ENCODE measurements at places on chromosomes 1 and 21.
A peak's percentile ranks its signal among the peaks of the same experiment; 100 is the strongest.

DNA sequence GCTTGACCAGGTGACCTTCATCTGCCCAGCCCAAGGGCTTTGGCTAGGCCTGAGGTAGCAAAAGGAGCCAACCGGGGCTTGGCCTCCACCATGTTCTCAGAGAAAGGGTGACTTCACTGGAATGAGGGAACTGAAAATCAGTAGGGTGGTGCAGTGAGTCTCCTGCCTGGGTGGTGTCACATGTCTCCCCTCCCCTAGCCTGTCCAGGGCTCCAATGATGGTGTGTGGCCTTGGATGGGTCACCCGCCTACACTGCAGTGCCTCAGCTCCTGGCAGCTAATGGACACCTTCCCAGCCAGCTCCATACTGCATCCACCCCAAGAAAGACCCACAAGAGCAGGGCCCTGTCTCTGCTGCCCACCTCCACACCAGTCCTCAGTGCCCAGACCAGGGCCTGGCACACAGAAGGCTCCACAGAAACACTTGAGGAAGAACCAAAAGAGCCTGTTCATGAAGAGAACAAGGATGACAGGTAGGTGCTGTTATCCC, 678.7 kb downstream of the MATN1 start:
- no peak for DNase-seq

DNA sequence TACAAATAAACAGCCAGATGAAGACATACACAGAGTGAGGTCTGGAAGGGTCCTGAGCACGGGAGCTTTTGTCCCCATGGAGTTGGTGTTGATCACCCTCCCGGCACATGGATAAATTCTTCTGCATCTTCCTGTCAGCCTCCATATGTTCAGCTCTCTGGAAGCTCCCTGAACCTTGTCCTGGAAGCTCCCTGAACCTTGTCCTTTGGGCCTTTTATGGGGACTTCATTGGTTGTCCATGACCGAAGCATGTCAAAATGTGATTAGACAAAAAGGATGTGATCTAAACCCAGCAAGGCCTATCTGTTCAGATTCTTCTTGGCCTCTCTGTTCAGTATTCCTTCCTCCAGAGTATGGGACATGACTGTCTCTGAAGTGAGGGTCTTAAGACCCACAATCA, 25.4 kb upstream of the RNF11 start:
- no peak for DNase-seq

DNA sequence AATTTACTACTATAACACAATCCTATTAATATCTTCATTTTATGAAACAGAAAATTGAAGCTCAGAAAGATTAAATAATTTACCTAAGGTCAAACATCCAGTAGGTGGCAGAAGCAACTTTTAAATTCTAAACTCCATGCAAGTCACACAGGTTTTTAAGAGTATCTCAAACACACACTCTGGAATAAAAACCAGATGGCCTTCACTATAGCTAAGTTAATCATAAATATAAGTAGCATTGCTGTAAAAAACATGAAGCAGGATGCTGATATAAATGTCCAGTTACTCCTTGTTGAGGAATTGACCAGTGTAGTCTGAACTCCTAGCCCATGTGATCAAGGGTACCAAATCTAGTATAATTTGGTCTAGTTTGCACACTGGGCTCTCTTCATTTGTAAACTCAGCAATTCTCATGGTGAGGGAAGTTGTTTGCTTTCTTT, 9.4 kb upstream of the FMO3 start:
- DNase-seq: no peak

GRCh38 chr1:87089823-87090222, 175.4 kb downstream of the HS2ST1 start:
- DNase-seq: no peak

DNA sequence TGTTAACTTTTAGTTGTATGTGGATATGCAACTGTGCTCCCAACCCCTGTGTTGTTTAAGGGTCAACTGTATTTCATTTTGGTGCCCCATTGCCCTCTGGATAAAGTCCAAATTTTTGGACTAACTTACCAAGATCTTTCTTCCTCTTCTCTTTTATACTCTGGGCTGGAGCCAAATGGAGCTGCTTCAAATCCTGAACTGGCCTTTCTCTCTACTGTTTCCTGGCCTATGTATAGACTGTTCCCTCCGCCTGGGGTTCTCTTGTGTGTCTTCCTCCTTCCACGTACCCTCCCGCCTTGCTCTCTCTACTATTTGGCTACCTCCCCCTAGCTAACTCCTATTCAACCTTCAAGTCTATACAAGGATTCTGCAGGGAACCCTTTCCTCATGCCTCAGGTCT, 8.4 kb upstream of the CDC14A start:
- DNase-seq: no peak

GRCh38 chr21:36765229-36765628, 66.3 kb downstream of the SIM2 start:
- DNase-seq: no peak

- DNase-seq: no peak
These were observed 1.2 kb upstream of the ITGB2 start for GRCh38 chr21:44921928-44922327.

DNA sequence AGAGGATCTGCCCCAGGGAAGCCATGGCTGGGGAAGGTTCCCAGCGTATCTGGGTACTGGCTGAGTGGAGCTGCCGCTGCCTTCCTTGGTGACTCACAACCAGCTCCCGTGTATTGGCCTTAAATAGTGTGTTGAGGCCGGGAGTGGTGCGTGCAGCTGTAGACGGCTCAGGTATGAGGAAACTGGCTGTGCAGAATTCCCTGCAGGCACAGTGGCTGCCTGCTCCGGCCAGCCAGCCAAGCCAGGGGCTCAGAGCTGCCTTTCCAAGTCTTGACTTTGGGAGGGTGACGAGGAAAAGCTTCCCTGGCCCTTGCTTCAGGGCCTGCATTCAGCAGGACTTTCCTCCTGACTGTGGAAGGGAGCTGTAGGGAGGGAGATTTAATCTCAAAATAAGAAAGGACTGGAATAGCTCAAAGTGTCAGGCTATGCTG, at the start of gene VTCN1:
TSS of gene VTCN1 (minus strand) at position 97 of the 431 bp plus-strand sequence. CDS start at position 25, 72 bp downstream.
- peak; percentile 15 for DNase-seq

- no peak for DNase-seq
These were observed 9.0 kb downstream of the NSL1 start for GRCh38 chr1:212782422-212783154.

DNA sequence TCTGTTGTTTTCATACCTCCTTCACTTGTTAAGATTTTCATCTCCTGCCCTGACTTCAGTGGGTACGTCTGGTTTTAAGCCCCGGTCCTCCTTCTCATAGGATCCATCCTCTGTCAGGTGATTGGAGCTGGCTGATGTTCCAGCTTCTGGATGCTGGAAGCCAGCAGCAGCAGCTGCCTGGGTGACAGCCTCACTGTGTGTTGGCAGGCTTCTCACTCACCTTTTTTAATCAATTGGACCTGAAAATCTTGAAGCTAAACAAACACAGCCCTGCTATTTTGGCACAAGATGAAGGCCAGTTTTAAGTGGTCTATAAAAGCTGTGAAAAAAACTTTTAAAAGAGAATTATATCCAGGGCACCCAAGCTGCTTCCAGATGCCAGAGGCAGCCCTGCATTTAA, 181.0 kb downstream of the DISC1 start:
- no peak for DNase-seq

GRCh38 chr1:170498876-170499275, 33.1 kb upstream of the GORAB start:
- no peak for DNase-seq

DNA sequence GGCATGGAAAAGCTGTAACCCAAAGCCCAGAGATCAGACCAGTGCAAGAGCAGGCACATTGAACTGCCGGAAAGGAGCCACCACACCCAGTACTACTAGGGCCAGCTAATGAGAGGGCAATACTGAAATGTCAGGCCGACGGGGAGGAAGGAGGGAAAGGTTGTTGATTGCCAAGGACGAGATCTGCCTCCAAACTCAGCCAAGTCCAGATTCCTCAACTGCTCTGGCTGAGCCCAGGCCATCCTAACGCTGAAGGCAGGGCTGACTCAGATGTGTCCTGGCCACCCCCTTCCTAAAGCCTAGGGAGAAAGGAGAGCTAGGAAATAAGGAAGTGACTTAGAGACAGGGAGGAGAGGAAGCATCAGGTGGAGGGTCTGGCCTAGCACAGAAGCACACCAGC, 42.1 kb upstream of the IPO9 start:
- no peak for DNase-seq

- no peak for DNase-seq
These were observed 77.5 kb downstream of the ARHGEF16 start for GRCh38 chr1:3531928-3532327.

GRCh38 chr1:57406428-57406970, 17.4 kb downstream of the DAB1 start:
- no peak for DNase-seq

DNA sequence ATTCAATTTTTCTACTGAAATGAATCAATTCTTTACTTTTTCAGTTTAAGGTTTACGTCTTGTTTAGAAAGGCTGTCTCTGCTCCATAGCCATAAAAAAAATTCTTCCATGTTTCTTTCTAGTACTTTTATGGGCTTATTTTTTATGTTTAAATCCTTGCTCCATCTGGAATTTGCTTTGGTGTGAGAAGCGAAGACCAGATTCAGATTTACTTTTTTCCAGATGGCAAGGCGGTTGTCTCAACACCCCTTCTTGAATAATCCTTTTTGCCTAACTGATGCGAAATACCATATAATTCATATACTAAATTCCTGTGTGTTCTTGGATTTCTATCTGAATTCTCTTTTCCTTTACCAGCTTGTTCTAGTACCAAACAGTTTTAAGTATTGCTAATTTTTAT, 101.5 kb downstream of the C1orf94 start:
- DNase-seq: no peak

DNA sequence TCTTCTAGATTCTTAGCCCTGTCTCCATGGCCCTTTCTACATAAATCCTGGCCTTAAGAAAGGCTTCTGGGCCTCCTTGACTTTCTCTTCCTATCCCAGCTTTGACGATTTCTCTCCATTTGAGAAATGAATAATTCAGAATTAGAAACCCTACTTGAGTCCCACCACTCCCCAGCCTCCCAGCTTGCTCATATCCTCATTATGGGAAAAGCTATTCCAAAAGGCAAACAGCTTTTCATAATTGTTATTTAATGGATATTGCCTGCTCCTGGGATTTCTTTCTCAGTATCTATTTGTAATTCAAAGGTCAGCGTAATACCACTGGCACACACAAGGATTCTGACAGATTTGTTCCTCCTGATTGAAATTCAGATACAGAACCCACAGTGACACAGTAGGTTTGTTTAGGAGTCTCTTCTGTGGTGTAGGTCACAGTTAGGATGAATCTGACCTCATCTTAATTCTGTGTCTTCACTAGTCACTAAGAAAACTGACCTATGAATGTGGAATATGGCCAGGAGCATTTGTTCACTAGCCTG, 121.3 kb downstream of the GRIK1 start:
- DNase-seq: no peak

GRCh38 chr1:111197598-111198284, 2.7 kb downstream of the DENND2D start:
- DNase-seq: no peak

DNA sequence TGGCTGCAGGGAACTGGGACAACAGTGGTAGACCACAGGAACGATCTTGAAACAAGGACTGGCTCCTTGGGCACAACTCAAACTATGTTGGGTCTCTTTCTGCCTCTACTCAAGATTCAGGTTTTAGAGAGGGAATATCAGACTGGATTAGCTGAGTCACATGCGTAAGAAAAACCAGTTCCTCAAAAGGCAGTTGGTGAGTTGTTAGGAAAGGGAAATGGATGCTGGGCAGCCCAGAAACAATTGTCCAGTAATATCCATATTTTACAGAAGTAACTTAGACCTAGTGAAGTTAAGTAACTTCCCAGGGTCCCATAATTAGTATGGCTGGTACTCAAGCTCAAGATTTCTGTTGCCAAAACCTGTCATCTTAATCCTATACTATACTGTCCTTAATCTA, 27.0 kb upstream of the TMEM39B start:
- no peak for DNase-seq

DNA sequence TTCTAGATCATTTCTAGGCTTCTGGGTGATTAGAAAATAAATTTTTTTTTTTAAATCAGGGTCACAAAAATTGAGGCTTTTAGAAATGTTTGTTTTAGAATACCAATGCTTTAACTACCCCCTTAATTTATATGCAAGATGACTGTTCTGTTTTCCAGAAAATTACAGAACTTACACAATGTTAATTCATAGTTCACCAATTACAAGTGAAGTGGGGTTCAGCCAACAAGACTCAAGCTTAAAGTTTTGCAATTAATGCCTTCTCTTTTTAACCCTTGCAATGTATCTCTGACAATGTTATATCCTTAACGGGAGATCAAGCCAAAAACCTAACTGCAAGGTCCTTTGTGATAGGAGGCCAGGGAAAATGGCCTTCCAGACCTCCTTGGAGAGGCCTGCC, 5.6 kb downstream of the PRELP start:
- no peak for DNase-seq

DNA sequence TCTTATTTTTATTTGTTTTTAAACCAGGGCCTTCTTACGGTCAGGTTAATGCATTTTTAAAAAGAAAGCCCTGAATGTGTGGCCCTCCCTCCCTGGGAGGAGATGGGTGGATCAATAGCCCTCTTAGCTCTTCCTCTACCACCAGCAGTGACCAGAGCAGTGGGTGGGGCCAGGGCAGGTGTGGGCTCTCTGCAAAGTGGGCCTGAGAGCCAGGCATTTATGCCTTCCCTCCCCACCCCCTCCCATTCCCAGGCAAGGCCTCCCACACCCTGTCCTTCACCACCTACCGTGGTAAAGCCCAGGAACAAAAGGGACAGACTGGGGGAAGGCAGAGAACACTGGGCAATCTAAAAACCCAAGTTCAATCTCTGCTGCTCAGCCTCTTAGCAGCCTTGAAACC, 63.9 kb downstream of the SSBP3 start:
- DNase-seq: no peak

GRCh38 chr1:6831366-6831765, 46.1 kb downstream of the CAMTA1 start:
- DNase-seq: no peak

Data from HuH-7.5 (cell line).